ENCODE measurements at places on chromosomes 2 and 18. TPM values are rescaled to one million over a fixed set of nuclear protein-coding genes. Genes with fewer than 3 reads are reported as not detected.

The MGAT4A gene
- polyA plus RNA-seq, result not detected

- no peak for DNase-seq
Observed at GRCh38 chr2:156465573-156465972, 29.4 kb downstream of the GPD2 start.

The CDH19 gene
- polyA plus RNA-seq, result not detected

- DNase-seq, result no peak
Observed at GRCh38 chr2:134122610-134123009, 131.3 kb upstream of the MGAT5 start.

DNA sequence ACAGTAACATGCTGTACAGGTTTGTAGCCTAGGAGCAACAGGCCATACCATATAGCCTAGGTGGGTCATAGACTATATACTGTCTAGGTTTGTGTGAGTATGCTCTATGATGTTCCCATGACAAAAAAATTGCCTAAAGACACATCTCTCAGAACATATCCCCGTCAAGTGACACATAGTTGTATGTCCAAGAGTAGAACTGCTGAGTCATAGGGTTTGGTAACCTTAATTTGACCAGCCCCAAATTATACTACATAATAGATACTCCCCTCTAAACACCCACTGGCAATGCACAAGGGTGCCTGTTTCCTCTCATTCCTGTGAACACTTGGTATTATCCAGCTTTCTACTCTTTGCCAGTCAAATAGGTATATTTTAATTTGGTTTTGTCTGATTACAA, 161.6 kb downstream of the LCLAT1 start:
- DNase-seq, result no peak

The ASAP2 gene
- 21.0 TPM for polyA plus RNA-seq

Measured in muscle of arm (tissue), 14 donors.